ENCODE measurements at places on chromosomes 5 and 9. TPM values are rescaled to one million over a fixed set of nuclear protein-coding genes. Genes with fewer than 3 reads are reported as not detected.
A peak's percentile ranks its signal among the peaks of the same experiment; 100 is the strongest.

- peak; percentile 38 for DNase-seq
Measured at GRCh38 chr9:134204991-134205578, 40.7 kb upstream of the RNU6ATAC start.

GRCh38 chr5:65895891-65896290 is 30.5 kb upstream of the ERBIN start:
- no peak for DNase-seq

- peak; percentile 94 for DNase-seq
Measured at GRCh38 chr5:141681695-141682641, at the start of gene ARAP3. TSS of gene ARAP3 (minus strand) at chr5:141682230. CDS start at chr5:141680486, 1,744 bp downstream.

- DNase-seq, result no peak
Measured at GRCh38 chr5:135069016-135069770, 35.2 kb upstream of the PITX1 start.

DNA sequence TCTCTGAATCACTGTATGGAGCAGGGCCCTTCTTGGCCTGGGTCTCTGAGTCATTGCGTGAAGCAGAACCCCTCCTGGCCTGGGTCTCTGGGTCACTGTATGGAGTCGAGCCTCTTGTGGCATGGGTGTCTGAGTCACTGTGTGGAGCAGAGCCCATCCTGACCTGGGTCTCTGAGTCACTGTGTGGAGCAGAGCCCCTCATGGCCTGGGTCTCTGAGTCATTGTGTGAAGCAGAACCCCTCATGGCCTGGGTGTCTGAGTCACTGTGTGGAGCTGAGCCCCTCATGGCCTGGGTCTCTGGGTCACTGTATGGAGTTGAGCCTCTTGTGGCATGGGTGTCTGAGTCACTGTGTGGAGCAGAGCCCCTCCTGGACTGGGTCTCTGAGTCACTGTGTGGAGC is 94.0 kb upstream of the RAPGEF1 start:
- DNase-seq, result no peak

DNA sequence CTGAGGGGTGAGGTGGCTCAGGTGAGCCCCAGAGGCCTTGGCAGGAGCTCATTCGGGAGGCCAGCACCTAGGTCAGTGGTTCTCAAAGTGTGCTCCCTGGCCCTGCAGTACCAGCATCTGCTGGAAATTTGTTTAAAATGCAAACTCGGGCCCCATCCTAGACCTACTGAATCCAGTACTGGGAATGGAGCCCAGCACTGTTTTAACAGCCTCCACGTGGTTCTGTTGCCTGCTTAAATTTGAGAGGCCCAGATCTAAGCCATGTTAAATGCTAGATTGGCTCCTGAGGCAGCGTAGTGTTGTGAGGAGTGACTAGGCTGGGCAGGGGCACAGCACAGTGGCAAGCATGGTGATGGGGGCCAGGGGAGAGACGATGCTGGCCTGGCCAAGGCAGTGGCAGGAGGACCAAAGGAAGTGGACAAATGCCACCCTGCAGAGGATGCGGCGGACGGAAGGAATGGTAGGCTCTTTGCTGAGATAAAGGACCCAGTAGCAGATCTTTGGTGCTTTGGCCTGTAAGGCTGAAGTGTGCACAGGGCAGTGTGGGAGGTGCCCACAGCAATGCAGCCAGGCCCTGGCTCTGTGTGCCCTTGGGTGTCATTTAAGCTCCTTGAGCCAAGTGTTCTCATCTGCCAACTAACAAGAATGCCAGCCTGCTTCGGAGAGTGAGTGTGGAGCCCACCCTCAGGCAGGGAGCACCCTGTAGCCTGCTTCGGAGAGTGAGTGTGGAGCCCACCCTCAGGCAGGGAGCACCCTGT is 4.2 kb downstream of the PRR7 start:
- DNase-seq, result no peak

DNA sequence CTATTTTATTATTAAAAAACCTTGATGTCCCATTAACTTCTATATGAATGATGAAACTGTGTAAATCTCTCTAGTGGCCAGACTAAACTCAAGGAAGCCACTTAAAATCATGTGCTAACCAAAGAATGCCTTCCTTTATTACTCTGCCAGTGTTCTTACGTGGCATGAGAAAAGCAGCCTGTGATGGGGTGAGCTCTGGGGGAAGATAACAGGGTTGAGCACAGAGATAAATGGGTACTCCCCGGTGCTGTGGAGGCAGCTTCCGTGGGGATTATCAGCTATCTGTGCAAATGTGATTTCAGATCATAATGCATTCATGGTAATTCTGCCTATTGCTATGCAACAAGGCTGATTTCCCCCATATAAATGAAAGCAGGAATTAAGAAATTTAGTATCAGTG is 181.3 kb downstream of the CAVIN4 start:
- DNase-seq, result no peak

DNA sequence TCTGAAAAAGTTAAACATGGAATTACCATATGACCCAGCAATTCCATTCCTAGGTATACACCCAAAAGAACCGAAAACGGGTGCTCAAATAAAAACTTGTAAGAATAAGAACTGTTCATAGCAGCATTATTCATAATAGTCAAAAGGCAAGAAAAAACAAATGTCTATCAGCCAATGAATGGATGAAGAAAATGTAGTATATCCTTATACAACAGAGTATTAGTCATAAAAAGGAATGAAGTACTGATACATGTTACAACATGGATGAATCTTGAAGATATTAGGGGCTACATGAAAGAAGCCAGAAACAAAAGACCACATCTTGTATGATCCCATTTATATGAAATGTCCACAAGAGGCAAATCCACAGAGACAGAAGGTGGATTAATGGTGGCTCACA is 15.6 kb upstream of the BRD3 start:
- DNase-seq, result no peak

DNA sequence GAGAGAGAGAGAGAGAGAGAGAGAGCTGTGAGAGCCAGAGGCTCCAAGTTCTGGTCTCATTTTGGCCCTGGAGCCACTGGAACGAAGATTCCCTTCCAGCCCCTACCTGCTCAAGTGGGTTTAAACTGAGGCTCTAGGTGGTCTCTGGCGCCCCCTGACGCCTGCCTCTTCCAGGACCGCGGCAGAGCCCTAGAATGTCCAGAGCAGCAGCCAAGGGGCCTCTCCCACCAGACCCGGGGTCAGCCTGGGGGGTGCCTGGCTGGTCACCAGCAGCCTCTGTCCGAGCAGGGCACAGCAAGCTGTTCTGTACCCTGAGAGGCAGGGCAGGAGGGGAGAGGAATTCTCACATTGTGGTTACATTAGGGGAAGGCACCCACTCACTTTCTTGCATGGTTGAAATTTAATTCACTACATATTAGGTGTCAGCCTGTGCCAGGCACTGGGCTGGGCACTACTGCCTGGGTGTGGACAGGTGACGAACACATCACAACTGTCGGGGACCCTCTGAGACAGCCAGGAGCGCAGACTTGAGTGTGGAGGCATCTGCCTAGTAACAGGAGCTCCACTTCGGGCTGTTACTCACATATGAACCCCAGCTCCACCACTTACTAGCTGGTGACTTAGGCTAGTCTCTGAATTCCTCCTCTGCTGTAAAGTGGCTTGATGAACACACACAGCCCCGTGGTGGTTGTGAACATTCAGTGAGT is 44.5 kb downstream of the AMBP start:
- DNase-seq, result peak; percentile 51

DNA sequence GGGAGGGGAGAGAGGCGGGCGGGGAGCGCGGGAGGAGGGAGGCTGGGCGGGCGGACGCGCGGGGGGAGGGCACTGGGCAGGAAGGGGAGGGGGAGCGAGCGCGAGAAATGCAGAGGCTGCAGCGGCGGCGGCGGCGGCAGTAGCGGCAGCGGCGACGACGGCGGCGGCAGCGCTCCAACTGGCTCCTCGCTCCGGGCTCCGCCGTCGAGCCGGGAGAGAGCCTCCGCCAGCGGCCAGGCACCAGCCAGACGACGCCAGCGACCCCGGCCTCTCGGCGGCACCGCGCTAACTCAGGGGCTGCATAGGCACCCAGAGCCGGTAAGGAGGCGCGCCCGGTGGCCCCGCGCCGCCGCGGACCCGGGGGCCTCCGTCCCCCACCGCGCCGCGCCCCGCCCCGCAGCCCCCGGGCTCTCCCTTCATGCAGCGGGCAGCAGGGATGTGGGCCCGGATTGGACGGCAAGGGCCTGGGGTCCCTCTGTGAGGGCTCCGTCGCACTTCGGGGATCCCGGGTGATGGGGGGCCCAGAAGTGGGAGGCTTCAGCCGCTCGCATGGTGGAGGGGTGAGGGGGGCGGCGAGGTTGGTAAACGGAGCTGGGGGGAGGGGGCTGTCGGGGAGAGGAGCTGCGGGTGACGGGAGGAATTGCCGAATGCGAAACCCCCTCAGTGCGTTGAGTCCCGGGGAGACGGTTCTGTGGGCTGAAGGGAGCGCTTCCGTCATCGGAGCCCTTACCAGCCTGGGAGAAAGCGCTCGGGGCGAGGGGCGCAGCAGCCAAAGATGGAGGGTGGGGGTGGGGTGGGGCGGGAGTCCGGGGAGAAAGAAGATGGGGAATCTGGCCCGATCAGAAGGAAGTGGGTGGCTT is at the start of gene BASP1:
Gene BASP1, plus strand, starts transcription at position 139 of the 860 bp plus-strand sequence. CDS start 57,586 bp downstream, outside the sequence.
- peak; percentile 81 for DNase-seq

- peak; percentile 38 for DNase-seq
Measured at GRCh38 chr9:100352201-100352726, 478 bp downstream of the TEX10 start.

DNA sequence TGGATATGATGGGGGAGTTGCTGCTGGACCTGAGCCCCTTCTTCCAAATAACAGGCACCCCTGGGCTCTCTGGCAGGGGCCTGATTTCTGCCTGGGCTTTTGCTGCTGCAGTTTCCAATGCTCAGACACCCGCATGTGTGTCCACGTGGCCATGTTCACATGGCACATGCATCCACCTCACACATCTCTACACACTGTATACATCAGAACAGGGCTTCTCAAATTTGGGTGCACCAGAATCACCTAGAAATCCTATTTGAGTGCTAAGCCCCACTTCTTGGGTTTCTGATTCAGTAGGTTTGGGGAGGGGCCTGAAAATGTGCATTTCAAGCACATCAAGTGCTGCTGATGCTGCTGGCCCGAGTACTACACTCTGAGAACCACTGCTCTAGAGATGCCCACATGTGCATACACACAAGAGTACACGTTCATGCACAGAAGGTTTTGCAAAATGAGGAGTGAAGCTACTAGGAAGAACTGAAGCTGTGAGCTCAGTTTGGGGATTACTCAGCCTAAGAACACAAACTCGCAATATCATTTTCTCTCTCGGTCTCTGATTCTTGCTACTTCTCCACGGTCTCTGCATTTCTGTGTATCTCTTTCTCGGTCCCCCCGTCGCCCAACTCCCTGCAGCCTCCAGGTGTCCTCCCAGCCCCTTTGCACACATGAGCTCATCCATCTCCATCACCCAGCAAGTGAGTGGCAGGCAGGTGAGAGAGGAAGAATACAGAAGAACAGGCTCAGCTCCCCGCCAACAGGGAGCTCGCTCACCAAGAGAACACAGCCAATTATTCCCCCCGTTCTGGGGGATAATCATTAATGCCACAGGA is 97.0 kb downstream of the PCDH1 start:
- no peak for DNase-seq

DNA sequence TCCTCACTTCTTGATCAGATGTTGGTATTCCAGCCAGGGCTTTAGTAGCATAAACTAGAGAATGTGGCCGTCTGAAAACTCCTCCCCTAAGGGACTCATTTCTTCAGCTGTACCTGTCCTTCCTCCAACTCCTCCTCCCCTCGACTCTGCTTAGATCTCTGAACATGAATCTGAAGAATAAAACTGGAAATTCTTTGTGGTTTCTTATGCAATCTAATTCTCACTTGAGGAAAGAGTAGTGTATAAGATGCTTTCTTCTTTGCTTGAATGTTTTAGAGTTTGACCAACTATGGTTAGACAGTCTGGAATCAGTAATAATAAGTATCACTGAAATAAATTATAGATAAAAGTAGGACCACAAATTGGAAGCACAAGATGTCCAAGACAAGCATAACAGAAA is 128.5 kb downstream of the LRRC70 start:
- DNase-seq, result no peak

GRCh38 chr5:136510481-136510880 is 145.1 kb upstream of the TRPC7 start:
- DNase-seq, result no peak

- DNase-seq, result no peak
Measured at GRCh38 chr9:127525401-127526188, 74.3 kb downstream of the LRSAM1 start.

DNA sequence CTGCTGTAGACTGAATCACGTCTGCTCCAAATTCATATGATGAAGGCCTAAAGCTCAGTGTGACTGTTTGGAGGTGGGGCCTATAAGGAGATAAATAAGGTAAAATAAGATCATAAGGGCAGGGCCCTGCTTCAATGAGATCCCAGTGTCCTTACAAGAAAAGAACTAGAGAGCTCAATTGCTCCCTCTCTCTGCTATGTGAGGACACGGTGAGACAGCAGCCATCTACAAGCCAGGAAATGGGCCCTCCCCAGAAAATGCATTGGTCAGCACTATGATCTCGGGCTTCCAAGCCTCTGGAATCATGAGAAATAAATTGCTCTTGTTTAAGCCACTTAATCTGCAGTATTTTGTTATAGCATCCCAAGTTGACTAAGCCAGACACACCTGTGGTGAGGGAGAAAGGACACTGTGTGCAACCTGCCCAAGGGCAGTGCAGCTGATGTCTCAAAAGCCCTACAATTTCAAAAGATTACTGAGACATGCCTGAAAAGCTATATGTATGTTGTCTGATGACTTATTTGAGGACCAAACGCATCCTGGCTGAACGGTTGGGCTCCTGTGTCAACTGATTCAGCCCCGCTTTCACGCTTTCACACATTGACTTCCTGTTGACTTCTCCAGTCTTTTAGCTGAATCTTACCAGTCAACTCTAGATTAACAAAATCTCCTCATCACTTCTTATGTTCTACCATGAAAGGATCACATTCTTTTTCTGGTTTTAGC is 13.2 kb downstream of the GZMK start:
- no peak for DNase-seq

DNA sequence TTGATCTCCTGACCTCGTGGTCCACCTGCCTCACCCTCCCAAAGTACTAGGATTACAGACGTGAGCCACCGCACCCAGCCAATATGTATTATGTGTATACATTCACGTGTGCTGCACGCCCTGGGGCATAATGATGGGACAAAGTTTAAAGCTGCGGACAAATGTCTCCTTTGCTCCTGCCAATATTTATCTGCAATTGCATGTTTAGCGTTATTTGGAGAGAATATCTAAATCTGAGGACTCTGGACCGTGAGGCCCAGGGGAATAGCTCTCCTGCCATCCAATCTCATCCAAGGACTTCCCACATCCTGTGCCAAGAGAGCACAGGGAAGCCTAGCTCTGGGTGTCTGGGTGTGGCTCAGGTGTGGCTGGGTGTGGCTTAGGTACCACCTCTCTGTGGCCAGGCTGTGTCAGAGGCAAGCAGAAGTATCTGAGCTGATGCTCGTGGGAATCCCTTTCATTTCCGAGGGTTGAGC is 6.9 kb upstream of the BOD1 start:
- no peak for DNase-seq

ENC1 gene
- 12.0 TPM for total RNA-seq

TSSK1B gene
- total RNA-seq, result not detected

VLDLR gene
- total RNA-seq, result 106 TPM

FYB1 gene
- total RNA-seq, result 5.0 TPM

NSG2 gene
- total RNA-seq, result not detected

TXNDC8 gene
- not detected for total RNA-seq

SPATA31E1 gene
- not detected for total RNA-seq

IL3 gene
- not detected for total RNA-seq

RABEPK gene
- total RNA-seq, result 8.3 TPM

SLCO6A1 gene
- total RNA-seq, result not detected

PCSK5 gene
- total RNA-seq, result 7.9 TPM
